ENCODE measurements at places on chromosomes 6 and 20. TPM values are rescaled to one million over a fixed set of nuclear protein-coding genes. Genes with fewer than 3 reads are reported as not detected.

GRCh38 chr6:169725125-169726048 lies 1.1 kb upstream of the PHF10 start:
- DNase-seq = peak; percentile 79

DNA sequence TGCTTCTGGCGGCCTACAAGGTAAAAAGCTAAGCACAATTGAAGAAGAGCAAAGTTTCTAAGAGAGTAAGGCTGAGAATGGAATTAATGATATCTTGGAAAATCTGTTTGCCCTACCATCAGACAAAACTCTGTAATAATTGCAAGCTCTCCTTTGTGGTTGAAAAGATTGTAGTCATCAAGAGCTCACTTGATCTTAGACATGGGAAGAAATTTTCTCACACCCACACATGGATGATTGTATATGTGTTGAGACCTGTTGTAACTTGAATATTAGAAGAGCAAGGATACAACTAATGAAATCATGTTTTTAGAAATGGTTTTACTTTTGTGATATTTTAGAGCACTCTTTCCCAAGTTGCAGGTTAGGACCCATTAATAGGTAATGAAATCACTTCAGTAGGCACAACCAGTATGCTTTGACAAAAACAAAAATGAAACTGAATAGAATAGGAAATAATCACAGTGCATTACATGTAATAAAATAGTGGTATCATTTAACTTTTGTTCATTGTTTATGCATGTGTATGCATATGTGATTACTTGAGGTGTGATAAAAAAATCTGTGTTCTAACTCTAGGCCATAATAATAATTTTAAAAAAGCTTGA lies 14.0 kb downstream of the DCBLD1 start:
- no peak for DNase-seq

DNA sequence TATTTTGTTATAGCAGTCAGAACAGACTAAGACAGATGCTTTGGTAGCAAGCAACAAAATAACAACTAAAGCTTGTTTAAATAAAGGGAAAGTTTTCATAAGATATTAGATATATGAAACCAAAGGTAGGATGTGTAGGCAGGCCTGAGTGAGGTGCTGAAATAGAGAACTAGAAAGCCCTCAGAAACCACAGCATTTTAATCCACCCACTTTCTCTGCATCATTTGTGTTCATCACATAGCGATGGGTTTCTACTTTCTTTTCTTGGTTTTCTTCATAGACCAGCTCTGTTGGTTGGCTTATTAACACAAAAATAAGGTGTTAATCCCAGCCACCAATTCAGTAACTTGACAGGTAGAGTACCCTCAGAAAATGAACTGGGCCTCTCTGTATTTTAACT lies 58.6 kb downstream of the RPS12 start:
- DNase-seq = no peak

GRCh38 chr6:13648850-13649249 lies 33.7 kb downstream of the NOL7 start:
- DNase-seq = no peak

DNA sequence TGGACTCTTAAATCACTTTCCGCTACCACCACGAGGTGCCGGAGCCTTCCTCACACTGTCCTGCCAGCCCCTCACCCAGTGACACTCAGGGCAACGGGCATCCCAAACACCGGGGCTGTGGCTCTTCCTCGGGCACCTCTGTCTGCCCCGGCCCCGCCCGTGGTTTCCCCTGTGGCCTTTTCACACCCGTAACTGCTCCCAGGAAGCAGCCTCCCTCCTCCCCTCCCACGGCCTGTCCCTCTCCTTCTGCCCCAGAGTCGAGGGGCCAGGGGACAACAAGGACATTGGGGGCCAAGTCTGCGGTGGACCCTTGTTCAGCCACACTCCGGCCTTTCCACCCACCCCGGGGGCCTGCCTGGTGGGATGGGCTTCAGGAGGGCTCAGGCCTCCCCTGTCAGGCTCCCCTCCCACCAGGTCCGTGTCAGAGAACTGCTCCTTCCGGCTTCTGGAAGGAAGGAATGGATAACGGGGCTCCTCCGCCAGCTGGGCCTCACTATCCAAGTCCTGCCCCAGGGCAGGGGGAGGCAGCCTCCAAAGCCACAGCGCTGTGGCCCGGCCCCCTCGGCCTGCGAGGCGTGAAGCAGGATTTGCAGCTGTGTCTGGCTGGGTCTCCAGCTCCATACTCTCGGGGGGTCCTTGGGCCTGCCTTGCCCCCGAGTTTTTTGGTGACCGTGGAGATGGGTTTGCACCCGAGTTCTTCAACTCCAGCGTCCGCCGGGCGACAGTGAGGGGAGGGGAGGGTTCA lies 54.7 kb upstream of the CHRNA4 start:
- DNase-seq = no peak

DNA sequence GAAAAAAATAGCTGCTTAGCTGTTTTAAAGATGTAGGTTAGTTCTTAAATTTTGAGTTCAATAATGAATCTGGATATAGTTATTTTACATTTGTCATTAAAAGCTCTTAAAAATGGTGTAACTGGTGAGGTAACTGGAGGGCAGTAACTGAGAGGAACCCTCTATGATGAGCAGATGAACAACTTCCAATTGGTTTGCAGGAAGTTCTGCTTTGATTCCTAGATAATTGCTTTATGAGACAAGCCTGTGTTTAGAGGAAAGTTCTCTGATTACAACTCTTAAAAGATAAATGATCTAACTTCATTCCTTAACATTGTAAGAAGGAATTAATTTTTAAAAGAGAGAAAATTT lies 8.5 kb downstream of the MYLIP start:
- no peak for DNase-seq

DNA sequence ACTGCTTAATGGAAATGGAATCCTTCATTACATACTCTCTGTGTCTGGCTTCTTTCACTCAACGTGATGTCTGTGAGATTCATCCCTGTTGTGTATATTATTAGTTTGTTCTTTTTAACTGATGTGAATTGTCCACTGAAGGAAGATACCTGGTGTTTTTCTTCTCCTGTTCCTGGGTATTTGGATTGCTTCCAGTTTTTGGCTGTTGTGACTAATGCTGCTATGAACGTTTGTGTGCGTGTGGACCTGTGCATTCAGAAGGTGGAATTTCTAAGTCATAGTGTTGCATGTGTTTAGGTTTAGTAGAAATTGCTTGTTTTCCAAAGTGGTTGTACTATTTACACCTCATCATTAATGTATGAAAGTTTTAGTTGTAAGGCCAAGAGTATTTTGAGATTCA lies 3.8 kb downstream of the TULP4 start:
- no peak for DNase-seq

DNA sequence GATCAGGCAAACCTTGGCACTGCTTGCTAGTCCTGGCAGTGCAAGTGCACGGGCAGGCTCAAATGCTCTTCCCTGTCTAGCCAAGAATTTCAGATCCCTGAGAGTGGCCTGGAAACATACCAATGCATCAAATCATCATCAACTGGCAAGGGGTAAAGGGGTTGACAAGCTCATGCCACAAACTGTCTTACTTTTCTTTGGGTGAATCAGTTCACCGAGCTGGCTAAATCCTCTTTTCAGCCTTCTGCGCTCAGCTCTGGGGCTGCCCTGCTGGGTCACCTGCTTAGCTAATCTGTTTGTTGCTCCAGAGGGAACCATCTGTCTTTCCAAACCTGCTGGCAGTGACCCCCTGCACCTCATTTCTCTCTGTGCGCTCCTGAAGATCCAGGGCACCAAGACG lies 59.5 kb downstream of the LYRM4 start:
- DNase-seq = no peak

DNA sequence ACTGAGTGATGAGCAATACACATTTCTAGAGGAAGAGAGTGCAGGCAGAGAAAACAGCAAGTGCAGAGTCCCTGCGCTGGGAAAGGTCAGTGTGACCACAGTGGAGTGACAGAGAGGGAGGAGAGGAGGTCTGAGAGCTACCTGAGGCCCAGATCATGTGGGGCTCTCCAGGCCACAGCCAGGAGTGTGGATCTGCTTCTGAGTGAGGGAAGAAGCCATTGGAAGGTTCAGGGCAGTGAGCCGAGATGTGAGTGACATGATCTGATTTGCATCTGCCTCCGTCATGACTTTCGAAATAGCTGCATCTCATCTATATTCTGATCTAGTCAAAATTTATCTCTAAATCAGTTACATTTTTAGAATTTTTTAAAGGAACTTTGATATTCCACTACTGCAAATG lies 367.1 kb downstream of the PREX1 start:
- DNase-seq = no peak

DNA sequence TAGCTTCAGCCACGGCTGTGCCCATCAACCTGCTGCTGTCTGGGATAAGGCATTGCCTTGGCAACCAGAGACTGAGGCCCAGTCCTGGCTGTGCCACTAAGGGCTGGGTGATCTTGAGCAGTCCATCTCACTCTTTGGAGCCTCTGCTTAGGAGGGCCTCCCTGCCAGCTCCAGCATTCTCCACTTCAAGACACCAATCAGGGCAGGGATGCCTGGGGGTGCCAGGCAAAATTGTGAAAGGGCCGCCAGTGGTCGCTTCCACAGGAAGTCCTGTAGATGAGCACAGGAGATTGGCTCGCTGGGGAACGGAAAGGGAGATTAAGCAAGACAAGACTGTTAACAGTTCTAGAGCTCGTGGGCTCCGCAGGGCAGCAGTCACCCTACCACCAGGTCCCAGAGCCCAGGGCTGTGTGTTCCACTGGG lies at the start of gene RAB44:
Gene RAB44 (plus strand): TSS at position 346 of the 423 bp plus-strand sequence. CDS start 6,410 bp downstream, outside the sequence.
- DNase-seq = no peak

DNA sequence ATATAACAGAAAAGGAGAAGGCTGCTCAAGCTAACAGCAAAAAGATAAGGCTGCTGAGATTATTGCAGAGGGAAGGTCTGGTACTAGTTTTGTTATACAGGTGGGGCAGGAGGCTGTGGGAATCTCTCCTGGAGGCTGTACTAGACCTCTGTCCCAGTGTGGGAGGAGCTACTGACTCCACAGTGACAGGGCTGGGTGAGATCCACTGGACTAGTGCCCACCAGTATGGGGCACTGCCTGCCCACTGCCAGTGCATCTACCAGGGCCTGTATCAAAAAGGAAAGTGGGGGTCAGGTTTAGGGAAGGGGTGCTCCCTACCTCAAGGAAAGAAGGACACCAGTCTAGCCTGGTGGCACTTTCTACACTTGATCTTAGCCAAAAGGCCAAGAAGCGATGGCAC lies 30.1 kb downstream of the GSTA2 start:
- DNase-seq = no peak

GRCh38 chr6:25414168-25414567 lies 135.0 kb downstream of the CARMIL1 start:
- no peak for DNase-seq

GRCh38 chr6:49966334-49966733 lies 2.4 kb upstream of the DEFB114 start:
- no peak for DNase-seq

DNA sequence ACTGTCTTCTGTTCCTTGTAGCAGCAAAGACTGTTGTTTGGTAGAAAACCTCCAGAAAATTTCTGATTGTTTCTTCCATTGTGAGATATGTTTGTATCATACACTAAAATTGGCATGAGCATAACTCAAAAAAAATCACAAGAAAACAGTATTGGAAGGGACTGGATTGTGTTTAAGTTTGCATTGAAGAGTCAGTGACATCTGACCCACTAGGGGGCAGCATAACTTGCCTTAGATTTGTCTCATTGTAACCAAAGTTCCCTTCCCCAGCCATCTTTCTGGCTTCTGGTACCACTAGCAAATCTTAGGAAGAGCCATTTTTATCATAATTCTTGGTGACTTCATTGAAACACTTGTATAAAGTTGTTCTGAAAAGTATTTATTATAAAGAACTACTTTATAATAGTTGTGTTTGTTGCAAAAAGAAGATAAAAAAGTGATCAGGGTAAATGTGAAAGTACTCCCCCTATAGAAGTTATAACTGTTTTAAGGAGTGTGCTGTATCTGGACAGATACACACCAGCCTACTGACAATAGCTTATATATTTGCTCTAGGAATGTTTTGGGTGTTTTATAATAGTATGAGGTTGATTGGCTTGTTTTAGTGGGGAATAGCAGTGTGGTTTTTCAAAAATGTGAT lies 7.7 kb downstream of the CSTF1 start:
- DNase-seq = peak; percentile 64

The HAO1 gene
- polyA plus RNA-seq = not detected

The ARHGAP18 gene
- polyA plus RNA-seq = 0.63 TPM

The PRR18 gene
- polyA plus RNA-seq = 22.1 TPM

The DNMT3B gene
- polyA plus RNA-seq = 8.7 TPM

The TFAP2B gene
- polyA plus RNA-seq = not detected

The PNRC1 gene
- polyA plus RNA-seq = 100 TPM

The PGC gene
- polyA plus RNA-seq = not detected

The SH3BGRL2 gene
- polyA plus RNA-seq = 34.4 TPM

The NFATC2 gene
- polyA plus RNA-seq = 3.0 TPM

The HSD17B8 gene
- polyA plus RNA-seq = 23.3 TPM

Measured in brain (organoid and tissue), 16 donors.